Ecto neural progenitor cell (in vitro differentiated cells): ENCODE measurements at places on chromosomes 1 and 21.

GRCh38 chr1:150386592-150386991 lies 22.6 kb downstream of the RPRD2 start:
- no peak for DNase-seq

DNA sequence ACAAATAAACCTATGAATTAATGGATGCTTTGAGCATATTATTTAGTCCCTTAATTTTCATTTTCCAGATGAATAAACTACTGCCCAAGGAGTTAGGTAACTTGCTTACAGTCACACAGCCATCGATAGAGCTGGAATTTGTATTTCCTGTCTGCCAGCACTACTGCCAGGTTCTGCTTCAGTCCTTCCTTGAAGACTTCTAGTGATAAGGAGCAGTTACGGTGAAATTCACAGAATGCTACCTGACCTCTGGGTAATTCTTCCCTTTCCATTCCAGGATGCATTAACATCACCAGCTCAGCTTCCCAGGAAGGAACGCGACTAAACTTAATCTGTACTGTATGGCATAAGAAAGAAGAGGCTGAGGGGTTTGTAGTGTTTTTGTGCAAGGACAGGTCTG lies 11.2 kb downstream of the CD160 start:
- DNase-seq, result no peak

- DNase-seq, result no peak
Measured at GRCh38 chr1:47295579-47295978, 18.4 kb downstream of the STIL start.

DNA sequence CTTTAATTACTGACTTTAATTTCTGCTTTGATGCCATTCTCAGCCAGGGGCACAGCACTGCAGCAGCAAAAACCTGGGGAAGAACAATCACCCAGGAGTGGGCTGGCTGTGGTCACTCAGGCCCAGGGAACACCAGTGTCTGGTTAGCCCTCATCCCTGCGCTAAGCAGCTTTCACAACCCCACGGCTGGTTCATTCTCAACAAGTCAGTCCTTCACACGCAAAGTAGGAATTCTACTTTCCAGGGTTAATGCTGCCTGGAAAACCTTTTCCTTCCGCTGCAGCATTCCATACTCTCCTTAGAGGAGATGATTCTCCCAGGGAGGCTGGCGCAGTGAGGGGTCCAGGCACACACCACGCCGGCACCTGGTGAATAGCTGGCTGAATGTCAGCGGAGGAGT lies 24.3 kb upstream of the KCNE1 start:
- no peak for DNase-seq

DNA sequence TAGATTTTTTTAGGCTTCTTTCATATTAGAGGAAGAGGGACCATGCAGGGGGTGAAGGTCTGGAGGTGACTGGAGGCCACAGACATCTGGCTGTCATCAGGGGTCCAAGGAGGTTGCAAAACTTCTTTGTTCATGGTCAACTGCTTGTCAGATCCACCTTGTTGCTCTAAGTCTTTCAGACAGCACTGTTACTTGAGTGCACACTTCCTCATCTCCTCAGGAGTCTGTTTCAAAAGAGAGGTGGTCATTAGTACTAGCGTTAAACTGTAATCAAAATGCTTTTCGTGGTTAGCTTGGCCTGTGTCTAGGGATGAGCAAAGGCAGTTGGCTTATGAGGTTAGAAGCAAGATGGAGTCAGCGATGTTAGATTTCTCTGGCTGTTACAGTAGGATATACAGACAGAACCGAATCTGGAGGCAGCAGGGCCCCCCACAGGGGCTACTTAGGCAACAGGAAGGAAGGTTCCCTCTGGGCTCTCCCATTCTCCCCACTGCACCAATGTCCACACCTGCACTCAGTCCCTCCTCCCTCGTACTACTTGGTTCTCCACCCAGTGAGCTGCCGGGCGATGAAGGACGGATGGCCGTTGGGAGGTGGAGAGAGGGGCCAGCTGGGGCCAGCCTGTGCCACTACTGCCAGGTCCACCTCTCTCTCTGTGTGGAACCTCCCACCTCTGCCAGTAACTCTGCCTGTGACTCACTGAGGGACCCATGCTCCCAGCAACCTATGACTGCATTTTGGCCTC lies 57.2 kb downstream of the TOR1AIP2 start:
- DNase-seq, result no peak

- DNase-seq, result no peak
Measured at GRCh38 chr1:50074931-50075330, 33.8 kb upstream of the ELAVL4 start.

- DNase-seq, result no peak
Measured at GRCh38 chr1:67815303-67816094, 17.8 kb downstream of the GNG12 start.

GRCh38 chr1:231847612-231848397 lies 221.2 kb downstream of the DISC1 start:
- no peak for DNase-seq

DNA sequence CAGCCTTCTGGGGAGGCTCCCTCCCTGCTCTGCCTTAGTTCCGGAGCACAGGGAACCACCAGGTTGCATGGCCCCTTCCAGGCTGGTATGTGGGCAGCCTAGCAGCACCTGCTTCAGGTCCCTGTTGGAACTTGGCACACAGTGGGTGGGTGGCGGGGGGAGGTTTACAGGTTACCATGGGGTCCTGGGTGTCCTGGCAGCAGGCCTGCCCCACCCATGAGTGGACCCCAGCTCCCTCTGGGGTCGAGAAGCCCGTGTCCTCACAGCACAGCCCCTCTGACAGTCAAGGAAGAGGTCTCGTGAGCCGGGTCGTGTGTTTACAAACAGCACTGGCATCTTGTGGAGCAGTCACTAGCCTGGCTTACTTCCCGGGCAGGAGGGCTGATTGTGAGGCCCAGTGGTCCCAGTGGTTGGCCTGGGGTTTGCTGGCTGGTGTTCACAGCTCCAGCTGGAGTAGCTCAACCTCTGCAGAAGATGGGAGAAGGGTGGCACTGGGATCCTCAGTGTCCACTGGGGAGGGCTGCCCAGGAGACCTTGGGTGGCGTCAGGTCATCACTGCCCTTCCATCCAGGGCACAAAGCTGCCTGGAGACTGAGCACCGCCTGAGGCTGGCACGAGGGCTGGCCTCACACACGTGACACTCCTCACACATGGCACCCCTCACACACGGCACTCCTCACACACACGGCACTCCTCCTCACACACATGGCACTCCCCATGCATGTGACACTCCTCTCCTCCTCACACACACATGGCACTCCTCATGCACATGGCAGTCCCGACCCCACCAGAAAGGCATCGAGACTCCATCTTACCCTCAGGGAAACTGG lies 100.9 kb downstream of the RIPK4 start:
- no peak for DNase-seq
